Dermis blood vessel endothelial cell (primary cell): ENCODE measurements at places on chromosomes 7 and 10. TPM values are rescaled to one million over a fixed set of nuclear protein-coding genes. Genes with fewer than 3 reads are reported as not detected.

Gene UPK3B
- under 0.01 TPM in 1 of 2 replicates, not detected in the other for total RNA-seq

Gene ZNF680
- 12.6 and 19.2 TPM in 2 replicates for total RNA-seq

Gene UCMA
- total RNA-seq: not detected in 2 replicates

Gene IFRD1
- 34.1 and 55.5 TPM in 2 replicates for total RNA-seq

Gene PRR15
- 0.17 and 0.19 TPM in 2 replicates for total RNA-seq

Gene TCERG1L
- not detected in 2 replicates for total RNA-seq
